ENCODE measurements at places on chromosomes 1 and 21. TPM values are rescaled to one million over a fixed set of nuclear protein-coding genes. Genes with fewer than 3 reads are reported as not detected.

The SPRR3 gene
- not detected for total RNA-seq

The RUNX3 gene
- not detected for total RNA-seq

The ITLN1 gene
- not detected for total RNA-seq

The SLC30A1 gene
- 23.4 TPM for total RNA-seq

The AVPR1B gene
- not detected for total RNA-seq

The PSRC1 gene
- 15.9 TPM for total RNA-seq

The IFI6 gene
- total RNA-seq = 107 TPM

The ZNF683 gene
- not detected for total RNA-seq

The ACTA1 gene
- total RNA-seq = not detected

The CD247 gene
- under 0.01 TPM for total RNA-seq

The FMO5 gene
- total RNA-seq = 0.19 TPM

The FAM229A gene
- total RNA-seq = 1.1 TPM

The RGS1 gene
- total RNA-seq = under 0.01 TPM

The CGN gene
- under 0.01 TPM for total RNA-seq
